ENCODE measurements at places on chromosomes 7 and 10.

- no peak for DNase-seq
These were observed 156.3 kb downstream of the CCDC71L start for GRCh38 chr7:106504645-106505044.

GRCh38 chr10:100977436-100977835, 8.1 kb downstream of the SEMA4G start:
- DNase-seq: no peak

DNA sequence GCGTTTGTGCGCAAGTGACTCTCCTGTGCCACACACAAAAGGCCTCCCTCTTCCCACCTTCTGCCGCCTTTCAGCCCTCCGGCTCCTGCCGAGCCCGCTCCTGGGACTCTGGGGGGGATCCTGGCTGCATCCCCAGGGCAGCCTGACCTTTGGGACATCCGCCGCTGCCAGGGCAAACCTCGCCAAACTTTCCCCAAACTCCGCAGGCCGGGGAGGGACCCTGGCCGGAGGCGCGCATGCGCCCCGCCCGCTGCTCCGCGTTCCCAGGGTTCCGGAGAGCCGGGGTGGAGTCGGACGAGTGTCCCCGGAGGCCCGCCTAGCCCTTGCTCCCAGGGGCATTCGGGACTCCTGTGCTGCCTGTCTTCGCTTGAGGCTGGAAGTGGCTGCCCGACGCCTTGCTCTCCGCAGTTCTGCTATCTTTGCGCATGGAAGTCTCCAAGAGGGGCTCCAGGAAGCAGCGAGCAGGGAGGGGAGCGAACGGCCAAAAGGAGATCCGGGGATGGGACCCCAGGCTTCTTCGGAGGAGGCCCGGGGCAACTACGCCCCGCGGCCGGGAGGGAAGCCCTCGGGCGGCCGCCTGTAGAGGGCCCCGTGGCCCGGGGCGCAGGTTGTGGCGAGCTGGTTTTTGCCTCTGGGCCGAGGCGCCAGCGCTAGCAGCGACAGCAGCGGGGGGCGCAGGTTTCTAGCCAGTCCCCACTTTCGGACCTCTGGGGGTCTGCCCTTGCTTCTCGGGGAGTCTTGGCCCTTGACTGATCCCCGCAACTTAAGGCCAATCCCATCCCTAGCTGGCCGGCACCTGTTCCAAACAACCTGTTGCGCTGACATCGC, 7.0 kb downstream of the PTF1A start:
- no peak for DNase-seq

GRCh38 chr7:98135984-98136383, 29.3 kb downstream of the LMTK2 start:
- DNase-seq: no peak

- no peak for DNase-seq
These were observed 71.3 kb upstream of the PDGFA start for GRCh38 chr7:590731-591551.
